Activated CD4-positive, alpha-beta T cell treated with anti-CD3 and anti-CD28 coated beads, Interleukin-2, amount 50 U/mL, for 1 hour (primary cell): ENCODE measurements at places on chromosomes 7 and 10.

DNA sequence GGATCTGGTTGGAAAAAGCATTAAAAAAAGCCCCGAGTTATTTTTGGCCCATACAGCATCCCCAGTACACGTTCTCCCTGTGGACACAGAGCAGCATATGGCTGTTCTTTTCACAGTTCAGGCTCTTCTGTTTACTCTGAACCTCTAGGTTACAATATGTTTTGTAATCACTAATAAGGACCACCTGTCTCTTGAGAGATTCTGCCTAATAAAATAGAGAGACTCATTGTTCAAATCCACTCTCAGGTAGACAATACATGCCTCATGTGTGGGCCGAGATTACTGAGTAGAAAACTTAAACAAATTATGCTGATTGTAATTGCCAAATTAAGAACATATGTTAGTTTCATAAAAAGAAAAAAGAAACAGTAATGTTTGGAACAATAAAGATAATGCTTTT, 647.7 kb downstream of the GRM8 start:
- no peak for DNase-seq

GRCh38 chr7:103097041-103097440, 22.1 kb downstream of the ARMC10 start:
- no peak for DNase-seq

DNA sequence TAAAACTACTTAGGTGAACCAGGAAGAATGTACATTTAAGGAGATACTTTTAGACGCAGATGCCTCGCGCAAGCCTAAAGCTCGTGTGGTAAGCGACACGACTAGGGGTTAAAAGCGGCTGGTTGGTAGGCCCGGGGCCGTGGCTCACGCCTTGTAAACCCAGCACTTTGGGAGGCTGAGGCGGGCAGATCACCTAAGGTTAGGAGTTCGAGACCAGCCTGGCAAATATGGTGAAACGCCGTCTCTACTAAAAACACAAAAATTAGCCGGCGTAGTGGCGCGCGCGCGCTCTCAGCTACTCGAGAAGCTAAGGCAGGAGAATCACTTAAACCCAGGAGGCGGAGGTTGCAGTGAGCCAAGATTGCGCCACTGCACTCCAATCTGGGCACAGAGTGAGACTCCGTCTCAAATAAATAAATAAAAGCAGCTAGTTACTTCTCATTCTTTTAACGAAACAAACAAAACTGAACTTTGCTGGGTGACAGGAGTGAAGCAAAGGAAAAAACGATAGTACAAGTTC, 879 bp downstream of the NUDT5 start:
- peak; percentile 27 for DNase-seq

- no peak for DNase-seq
Measured at GRCh38 chr7:526460-527034, 6.9 kb upstream of the PDGFA start.

DNA sequence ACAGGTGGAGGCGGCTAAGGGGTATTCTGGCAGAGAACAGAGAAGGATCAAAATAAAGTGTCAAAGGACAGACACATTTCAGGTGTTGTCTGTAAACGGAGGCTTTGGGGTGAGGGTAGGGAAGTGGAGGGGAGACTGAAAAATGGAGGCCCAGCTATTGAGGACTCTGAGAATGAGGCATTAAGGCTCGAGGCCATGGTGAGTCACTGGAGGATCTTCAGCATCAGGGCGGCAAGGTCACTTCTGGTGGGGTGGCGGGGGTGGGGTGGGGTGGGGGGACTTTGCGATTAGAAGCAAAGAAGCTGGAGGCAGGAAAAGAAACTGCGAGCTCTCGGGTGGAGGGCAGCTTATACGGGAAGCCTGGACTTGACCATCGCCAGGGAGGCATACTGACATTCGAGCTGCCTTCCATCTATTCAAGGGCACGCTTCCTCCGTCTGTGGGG, 58.4 kb upstream of the PCGF5 start:
- DNase-seq, result peak; percentile 3

DNA sequence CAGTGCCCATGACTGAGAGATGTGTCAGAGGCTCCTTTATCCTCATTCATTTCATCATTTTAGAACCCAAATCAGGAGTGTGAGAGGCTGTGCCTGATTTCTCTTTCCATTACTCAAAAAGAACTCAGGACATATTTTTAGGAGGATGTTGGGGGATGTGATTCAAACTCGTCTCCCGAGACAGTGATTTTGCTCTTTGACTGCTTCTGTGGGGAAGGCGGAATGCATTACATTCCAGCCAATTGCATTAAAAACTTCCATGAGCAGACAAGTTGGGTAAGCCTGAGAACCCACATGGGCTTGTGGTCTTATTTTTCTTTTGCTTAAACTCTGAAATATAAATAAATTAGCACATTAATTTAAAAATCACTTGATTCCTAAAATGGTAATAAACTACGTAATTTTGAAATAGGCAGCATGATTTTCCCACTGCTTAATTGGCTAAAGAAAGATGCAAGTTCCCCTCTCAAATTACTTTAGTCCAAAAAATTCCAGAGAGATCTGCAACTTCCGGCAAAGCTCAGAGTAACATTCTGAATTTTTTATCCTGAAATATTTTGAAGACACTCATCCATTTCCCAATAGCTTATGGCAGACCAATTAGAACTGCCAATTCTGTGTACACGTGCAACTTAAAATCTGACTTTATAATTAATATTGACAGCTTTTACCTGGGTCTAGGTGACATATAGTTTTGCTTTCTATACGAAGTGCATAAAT, 185.6 kb downstream of the C7orf25 start:
- DNase-seq, result no peak

DNA sequence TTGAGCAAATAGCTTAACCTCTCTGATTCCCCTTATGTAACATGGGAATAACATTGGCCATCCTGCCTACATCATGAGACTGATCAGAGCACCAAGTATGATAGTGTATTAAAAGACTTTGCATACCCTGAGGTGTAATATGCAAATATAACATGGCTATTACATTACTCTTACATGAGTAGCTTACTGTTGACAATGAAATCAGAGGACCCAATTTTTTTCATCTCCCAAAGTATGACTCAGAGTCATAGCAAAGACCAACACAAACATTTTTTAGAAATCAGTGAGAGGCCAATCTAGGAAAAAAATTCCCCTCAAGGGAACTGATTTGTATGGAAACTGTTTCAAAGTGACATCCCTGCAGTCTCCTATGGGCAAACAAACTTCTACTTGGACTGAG, 47.0 kb upstream of the TMEM140 start:
- DNase-seq, result no peak

GRCh38 chr10:95363303-95363912, 72.6 kb upstream of the PDLIM1 start:
- peak; percentile 11 for DNase-seq

- no peak for DNase-seq
Measured at GRCh38 chr7:24936121-24936824, 43.7 kb downstream of the OSBPL3 start.

- no peak for DNase-seq
Measured at GRCh38 chr7:120973849-120974248, 14.7 kb upstream of the CPED1 start.

DNA sequence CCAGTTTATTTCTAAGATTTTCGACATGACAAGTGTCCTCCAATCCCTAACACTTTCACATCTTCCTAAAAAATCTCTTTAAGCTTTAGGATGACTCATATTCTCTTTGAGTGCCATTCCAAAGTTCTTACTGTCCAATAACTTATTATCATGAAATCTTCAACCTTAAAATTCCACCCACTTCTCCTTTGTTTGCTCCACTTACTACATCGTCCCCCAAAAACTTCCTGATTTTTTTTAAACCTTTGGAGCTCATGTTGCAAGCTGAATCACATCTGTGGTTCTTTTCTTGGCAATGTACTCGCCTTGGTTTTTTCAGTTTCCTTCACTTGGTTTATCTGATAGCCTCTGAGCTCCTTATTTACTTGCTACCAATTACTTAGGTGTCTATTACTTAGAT, 39.2 kb upstream of the JCAD start:
- no peak for DNase-seq

DNA sequence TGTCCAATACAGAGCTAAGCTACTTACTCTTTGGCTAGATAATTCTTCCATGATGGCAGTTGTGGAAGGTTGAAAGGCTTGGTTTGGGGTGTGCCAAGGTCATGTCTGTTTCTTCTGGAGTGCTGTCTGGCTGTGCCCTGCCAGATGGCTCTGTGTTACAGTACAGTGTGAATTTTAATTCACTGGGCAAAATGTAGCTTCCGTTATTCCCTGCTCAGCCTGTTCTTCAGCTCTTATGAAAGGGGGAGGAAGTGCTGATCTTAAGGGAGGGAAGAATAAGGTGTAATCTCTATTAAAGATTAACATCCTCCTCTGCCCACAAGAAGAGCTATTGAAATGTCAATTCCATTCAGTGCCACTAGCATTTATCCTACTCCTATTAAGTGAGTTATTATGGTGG, 52.2 kb downstream of the SND1 start:
- no peak for DNase-seq

- no peak for DNase-seq
Measured at GRCh38 chr10:70410608-70411007, 6.7 kb downstream of the EIF4EBP2 start.

GRCh38 chr7:132654150-132654549, 77.9 kb upstream of the PLXNA4 start:
- no peak for DNase-seq

DNA sequence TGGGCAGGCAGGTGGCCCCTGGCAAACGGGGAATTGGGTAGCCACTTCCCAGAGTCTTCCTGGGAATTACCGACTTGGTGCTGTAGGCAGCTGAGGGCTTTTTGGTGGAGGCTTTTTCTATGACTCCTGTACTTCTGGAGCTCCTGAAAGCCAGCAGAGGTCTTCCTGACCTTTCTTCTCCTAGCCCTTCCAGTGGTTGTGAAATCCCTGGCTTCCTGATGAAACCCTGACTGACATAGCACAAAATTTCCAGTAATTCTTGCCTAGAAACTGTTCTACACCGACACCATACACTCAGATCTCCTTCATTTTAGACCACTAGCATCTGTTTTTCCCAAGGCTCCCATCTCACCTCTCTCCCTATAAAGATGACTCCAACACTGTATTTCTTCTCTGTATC, 120.2 kb downstream of the STRA8 start:
- no peak for DNase-seq

DNA sequence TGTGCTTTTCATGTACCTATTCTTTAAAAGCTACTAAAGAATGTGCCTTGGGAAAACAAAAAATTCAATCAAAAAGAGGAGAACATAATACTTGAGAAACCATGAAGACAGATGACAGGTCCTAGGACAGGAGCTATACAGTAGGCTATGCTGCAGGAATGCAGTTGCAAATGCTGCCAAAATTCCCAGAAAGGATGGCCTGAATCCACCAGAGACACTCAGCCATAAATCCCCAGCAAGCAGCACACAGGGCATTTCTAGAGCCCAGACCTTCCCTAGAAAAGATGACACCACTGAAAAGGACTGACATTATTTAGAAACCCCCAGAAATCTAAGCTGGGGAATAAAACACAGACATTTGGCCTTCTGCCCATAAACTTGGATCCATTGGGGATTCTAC, 237.3 kb downstream of the C7orf25 start:
- no peak for DNase-seq

- DNase-seq, result no peak
Measured at GRCh38 chr10:122121059-122121458, 132.1 kb downstream of the TACC2 start.

DNA sequence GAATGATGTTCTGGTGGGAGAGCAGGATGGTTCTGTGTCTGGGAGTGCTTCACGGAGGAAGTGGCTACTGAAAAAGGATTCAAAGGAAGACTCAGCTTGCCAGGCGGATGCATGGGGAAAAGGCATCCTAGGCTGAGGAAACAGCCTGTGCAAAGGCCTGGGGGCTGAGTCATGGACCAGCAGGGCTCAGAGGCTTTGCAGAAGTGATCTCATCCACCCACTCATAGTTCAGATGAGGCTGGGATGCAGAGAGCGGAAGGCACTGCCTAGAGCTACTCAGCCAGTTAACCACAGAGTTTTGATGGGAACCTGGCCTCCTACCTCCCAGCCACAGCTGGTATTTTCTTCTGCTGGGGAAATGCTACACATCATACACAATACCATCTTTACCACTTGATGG, 15.8 kb upstream of the ADAMTS14 start:
- no peak for DNase-seq

GRCh38 chr7:35905555-35905954, 104.7 kb downstream of the SEPTIN7 start:
- DNase-seq, result no peak

GRCh38 chr10:55519264-55519663, 718.2 kb upstream of the PCDH15 start:
- DNase-seq, result no peak

- DNase-seq, result no peak
Measured at GRCh38 chr10:28845009-28845682, 167.8 kb downstream of the BAMBI start.

GRCh38 chr7:75536491-75536890, 44.4 kb downstream of the SPDYE5 start:
- DNase-seq, result no peak

- peak; percentile 30 for DNase-seq
Measured at GRCh38 chr10:68348265-68348741, 15.6 kb upstream of the PBLD start.

DNA sequence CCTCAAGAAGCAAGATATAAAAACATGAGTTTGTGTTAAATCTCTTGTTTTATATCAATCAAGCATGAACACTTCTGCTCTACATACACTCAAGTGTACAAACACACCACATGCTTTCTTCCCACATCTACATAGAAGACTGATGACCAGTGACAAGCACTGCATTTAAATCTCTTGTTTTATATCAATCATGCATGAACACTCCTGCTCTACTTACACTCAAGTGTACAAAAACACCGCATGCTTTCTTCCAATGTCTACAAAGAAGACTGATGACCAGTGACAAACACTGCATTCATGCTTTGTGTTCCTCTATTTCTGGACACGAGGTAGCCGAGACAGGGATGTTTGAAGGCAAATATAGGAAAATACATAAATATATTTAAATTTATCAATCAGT, 642.0 kb upstream of the PFKP start:
- DNase-seq, result no peak

DNA sequence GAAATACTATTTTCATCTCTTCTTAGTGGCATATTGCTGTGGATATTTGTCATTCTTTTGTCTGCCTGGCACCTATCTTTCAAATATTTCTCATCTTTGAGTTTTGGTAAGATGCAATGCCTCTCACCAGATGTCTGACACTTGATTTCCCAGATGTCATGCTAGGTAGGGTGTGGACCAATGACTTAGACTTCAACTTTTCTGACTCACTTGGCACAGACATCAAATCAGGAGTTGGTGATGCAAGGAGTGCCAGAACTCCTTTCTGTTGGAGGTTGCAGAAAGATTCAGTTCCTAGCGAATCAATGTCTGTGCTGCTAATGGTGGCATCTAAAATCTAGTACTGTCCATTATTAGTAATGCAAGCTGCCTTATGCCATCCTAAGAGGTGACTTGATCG, 216.9 kb upstream of the FERD3L start:
- no peak for DNase-seq
